ENCODE measurements at places on chromosomes 3 and 15.

DNA sequence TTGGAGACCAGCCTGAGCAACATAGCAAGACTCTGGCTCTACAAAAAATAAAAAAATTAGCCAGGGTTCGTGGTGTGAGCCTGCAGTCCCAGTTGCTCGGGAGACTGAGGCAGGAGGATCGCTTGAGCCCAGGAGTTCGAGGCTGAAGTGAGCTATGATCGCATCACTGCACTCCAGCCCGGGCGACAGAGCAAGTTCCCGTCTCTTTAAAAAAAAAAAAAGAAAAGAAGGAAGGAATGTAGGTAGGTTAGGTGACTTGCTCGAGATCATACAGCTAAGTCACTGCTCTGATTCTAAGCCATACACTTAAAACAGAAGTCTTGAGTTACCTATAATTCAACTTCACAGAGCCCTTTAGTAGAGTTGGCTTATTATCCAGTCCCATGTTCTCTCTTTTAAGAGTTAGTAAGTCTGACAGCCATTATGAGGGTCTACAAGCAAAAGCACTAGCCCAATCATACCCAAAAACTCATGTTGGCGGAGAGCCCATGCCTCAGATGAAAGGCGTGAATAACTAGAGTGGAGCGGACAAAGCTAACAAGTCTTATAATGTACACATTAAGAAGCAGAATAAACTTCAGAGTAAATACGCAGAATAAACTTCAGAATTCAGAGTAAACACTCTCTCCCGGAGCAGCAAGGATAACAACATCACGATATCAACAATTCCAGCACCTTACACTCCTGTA is 768 bp downstream of the AAGAB start:
- DNase-seq, result no peak

GRCh38 chr3:113717818-113718217 is 21.4 kb upstream of the USF3 start:
- no peak for DNase-seq

DNA sequence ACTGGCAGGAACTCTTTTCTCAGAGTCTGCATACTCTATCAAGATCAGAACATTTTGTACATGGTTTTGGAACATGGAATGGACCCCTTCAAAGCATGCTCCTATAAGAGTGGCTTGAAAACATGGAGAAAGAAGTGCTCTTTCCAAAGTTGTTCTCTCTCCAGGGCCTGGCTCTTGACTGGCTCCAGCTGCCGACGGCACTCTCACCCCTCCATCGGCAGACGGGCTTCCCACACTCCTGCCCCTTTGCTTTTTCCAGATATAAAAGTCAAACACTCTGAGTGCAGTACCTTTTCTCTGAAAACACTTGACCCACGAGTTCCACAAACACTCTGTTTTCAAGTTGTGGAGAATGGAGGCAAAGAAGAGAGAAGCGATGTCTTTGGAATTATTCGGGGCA is 72.5 kb upstream of the ONECUT1 start:
- no peak for DNase-seq

- DNase-seq, result no peak
Observed at GRCh38 chr3:98209244-98209643, 42.7 kb downstream of the OR5H15 start.

DNA sequence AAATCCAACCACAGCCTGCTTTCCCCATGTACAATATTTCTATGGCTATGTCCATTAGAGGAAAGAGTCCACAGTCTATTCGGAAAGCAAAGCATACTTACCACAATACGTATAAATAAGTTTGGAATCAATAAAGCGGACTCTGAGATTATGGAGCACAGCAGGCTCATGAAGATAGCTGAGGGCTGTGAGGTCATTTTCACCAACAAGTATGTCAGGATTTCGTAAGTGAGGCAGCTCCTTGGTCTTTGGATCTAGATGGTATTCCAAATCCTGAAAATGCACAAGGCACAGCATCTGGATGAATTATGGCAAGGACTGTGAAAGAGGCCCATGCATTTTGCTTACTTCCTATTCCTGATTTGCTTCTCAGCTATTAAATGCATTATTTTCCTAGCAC is 100.4 kb downstream of the MYO5A start:
- no peak for DNase-seq

- DNase-seq, result no peak
Observed at GRCh38 chr3:129291236-129291886, 12.7 kb downstream of the HMCES start.

GRCh38 chr15:74676801-74677200 is 19.0 kb downstream of the EDC3 start:
- no peak for DNase-seq

- peak; percentile 54 for DNase-seq
Observed at GRCh38 chr15:57591822-57592367, at the start of gene MYZAP. TSS of gene MYZAP (plus strand) at chr15:57591904. CDS start at chr15:57592035, 131 bp downstream.

GRCh38 chr15:84079885-84080777 is 155.4 kb upstream of the GOLGA6L4 start:
- peak; percentile 20 for DNase-seq

DNA sequence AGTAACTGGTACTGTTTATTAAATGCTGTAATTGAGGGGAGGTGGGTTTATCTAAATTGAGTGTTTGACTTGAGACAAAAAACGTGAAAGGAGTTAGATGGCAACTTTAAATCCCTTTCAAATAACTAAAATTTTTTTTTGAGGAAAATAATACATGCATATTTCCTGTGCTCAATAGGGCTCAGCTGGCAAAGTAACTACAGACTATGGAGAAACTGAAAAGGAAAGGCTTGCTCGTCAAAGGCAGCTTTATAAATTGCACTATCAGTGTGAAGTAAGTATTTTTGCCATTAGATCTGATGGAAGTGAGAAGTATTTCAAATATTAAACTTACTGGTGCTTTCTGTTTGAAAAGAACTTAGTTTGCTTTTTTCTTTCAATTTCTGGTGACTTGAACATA is 72.2 kb downstream of the DZIP3 start:
- no peak for DNase-seq

- DNase-seq, result no peak
Observed at GRCh38 chr3:119033393-119034255, 1.0 kb downstream of the IGSF11 start.

GRCh38 chr15:58684751-58685150 is 64.8 kb downstream of the ADAM10 start:
- DNase-seq, result no peak

DNA sequence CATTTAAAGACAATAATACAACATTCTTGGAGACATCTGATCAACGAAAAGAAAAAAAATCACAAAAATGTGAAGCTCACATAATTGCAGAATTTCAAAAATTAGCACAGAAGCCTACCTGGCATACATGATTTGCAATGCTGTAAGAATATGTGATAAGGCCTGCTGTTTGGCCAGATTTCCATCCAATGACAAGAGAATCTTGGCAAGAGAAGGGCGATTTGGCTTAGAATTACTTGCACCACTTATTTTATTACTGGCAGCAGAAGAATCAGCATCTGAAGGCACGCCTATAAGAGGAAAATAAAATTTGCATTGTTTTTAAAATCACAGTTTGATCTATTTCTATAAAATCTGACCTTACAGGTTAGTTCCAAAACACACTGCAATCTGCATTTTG is 70.3 kb upstream of the OCA2 start:
- DNase-seq, result no peak

- no peak for DNase-seq
Observed at GRCh38 chr3:196192036-196192523, 19.1 kb downstream of the ZDHHC19 start.

DNA sequence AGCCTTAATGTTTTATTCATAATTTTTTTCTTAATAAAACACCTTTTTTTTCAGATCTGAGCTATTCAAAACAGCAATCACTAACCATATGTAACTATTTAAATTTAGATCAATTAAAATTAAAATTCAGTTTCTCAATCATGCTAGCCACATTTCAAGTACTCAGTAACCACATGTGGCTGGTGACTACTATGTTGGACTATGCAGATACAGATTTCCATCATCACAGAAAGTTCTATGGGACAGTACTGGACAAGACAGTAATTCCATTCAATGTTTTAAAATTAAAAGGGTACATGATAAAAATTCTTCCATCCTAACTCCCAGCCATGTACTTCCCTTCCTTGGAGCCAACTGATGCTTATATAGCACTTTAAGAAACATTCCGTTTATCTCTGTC is 119.3 kb downstream of the GLDN start:
- no peak for DNase-seq

- no peak for DNase-seq
Observed at GRCh38 chr3:13137941-13138832, 65.0 kb upstream of the IQSEC1 start.

GRCh38 chr3:33119891-33120290 is 6.1 kb downstream of the CRTAP start:
- DNase-seq, result no peak

- DNase-seq, result no peak
Observed at GRCh38 chr3:66463730-66464511, 36.9 kb downstream of the LRIG1 start.

- no peak for DNase-seq
Observed at GRCh38 chr3:34696831-34697230, 898.4 kb downstream of the PDCD6IP start.

DNA sequence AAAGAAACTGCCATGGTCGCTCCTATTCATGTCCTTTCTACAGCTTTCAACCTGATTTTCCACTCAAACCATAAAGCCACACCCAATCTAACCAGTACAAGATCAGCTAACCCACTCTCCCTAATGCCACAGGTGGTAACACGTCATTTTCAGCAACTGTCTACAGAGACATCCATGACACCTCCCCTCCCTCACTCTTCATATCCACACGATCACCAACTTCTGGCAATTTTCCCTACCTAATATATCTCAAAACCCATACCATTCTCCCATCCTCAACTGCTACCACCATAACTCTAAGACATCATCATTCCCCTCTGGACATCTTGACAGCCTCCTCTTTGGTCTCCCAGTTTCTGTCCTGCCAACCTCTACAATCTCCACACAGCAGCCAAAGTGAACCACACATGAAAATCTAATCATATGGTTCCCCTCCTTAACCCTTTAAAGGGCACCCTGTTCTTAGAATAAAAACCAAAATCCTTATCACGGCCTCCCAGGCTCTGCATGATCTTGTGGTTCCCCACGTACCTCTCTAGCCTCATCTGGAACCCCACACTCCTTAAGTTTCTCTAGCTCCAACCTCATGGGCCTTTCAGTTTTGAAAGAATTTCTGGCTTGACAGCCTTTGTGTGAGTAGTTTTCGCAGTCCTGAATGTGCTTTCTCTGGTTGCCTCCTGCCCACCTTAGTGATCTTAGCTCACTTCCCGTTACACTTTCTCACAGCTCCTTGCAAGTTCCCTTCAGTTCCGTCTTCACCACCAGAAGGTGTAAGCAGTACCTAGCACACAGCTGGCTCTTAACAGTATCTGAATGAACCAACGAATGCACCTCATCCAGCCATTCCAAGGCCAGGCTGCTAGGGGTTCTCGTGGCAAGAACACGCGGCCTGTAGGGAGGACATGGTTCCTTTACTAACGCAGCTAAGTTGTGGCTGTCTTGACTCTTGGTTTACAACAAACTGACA is 33.4 kb downstream of the SPINK8 start:
- no peak for DNase-seq

- DNase-seq, result no peak
Observed at GRCh38 chr3:42497009-42497731, 5.3 kb upstream of the VIPR1 start.

- no peak for DNase-seq
Observed at GRCh38 chr3:23051240-23052140, 151.6 kb upstream of the UBE2E2 start.

GRCh38 chr3:151909681-151910405 is 36.4 kb downstream of the SUCNR1 start:
- no peak for DNase-seq

DNA sequence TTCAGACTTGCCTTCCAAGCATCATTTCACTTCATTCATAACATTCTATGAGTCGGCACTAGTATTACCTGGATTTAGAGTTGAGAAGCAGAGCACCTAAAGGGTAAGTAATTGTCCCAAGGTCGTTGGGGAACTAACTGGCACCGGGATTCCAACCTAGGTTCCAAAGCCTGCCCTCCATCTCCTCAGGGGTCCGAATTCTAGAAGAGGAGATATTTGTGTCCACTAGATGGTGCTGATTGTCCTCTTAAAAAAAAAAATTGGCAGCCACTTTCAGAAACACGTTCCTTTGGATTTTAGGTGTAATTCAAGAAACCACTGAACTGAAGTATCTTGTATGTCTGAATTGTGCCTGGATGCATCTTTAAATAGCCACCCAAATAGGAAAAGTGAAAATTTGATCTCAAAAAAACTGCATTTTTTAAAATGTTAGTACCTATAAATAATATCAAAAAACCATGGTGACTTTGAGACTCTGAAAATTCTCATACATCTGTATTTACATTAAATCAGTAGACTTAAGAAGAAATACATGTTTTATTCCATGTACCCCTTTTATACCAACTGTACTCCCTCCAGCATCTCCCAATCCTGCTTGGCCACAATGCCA is 3.9 kb upstream of the FSIP1 start:
- DNase-seq, result no peak

GRCh38 chr3:119329551-119329950 is 35.4 kb downstream of the ARHGAP31 start:
- DNase-seq, result no peak

DNA sequence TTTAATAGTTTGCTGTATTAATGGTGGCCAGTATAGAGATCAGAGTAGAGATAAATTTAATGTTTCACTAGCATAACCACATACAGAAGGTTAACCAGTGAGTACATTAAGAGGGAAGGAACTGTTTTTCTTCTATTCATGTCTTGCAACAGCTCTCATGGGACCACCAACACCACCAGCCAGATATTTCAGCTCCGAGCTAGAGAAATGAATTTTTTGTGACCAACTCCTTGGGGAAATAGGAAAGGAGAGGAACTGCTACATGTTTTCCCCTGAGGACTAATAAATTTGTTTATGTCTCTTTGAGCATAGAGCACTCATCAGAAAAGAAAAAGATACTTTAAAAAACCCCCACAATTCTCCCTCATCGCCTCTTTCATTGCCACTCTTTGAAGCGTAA is 247.5 kb downstream of the MBNL1 start:
- DNase-seq, result no peak

DNA sequence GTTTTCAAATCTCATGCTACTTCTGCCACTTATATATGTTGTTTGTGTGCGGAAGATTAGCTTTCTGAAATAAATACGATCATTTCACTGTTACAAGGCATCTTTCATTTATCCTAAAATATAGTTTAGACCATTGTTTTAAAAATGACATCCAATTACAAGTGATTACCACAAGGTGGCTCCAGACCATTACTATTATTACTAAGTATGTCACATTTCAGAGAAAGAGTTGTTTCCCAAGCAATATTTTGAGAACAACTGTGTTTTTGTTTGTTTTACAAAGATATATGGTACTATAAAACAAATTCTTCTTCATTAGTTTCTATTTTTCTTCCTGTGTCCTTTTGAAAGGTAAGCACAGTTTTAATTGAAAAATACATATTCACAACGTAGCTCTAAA is 136.0 kb upstream of the RAP2B start:
- DNase-seq, result no peak

GRCh38 chr15:98440917-98441316 is 207.4 kb upstream of the IGF1R start:
- no peak for DNase-seq

GRCh38 chr3:107428051-107428858 is 51.0 kb downstream of the CCDC54 start:
- DNase-seq, result no peak

- DNase-seq, result no peak
Observed at GRCh38 chr3:8856721-8857120, 87.3 kb upstream of the OXTR start.

GRCh38 chr15:95644100-95644875 is 686.2 kb upstream of the NR2F2 start:
- DNase-seq, result no peak
